AG10803 (cell line): ENCODE measurements at places on chromosomes 13 and 19.

DNA sequence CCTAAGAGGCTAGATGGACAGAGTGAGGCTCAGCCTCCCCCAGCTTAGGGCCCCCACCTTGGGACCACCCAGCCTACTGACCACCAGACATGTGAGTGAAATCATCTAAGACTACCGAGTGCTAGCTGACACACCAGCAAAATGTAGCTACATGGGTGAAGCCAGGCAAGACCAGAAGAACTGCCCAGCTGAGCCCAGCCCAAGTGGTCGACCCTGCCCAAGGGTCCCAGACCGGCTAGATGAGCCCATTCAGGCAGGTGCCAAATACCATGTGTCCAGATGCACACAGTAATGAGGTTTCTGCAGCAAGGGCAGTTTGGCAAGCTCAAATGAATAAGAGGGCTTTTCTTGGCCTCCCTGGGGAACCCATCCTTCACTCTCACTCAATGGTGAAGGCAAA, 56.6 kb downstream of the ZNF557 start:
- no peak for DNase-seq

GRCh38 chr13:34065928-34066327, 248.0 kb downstream of the RFC3 start:
- no peak for DNase-seq

- DNase-seq, result peak; percentile 9
Observed at GRCh38 chr19:20926796-20927195, 3.7 kb downstream of the ZNF85 start.

- no peak for DNase-seq
Observed at GRCh38 chr13:91639330-91639729, 240.9 kb downstream of the GPC5 start.
